ENCODE measurements at places on chromosomes 5 and 9.

DNA sequence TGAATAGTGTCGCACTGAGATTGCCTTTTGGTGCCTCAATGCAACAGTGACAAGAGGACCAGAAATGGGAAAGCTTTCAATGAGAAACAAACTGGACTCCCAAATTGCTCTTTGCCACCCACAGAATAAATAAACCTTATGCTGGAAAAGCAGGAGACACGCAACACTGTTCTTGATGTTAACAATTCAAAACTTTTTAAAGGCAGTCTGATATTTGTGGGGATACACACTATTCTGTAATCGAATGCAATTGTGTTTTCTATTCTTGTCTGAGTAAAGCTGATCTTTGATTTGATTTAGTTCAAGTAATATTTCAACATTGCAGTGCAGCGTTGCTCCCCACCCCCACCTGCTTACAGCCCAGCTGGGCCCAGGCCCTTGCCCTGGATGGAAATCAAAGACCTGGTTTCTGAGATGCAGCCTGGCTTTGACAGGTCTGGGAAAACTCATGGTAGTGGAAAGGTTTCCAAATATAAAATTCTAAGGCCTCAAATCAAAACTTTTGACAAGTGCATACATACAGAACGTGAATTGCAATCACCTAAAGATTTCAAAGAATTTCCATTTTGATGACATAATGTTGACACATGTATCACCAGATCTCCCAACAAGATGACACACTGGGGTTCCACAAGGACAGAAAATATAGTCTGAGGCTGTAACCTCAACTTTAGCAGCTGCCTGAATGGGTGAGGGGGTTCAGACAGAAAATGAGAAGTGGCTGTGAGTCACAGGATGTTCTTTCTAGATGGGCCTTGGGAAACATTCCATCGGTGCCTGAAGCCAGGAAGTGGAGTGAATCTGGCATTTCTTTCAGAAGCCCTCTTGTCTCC, 55.1 kb downstream of the ABCA1 start:
- DNase-seq = no peak

- no peak for DNase-seq
Observed at GRCh38 chr9:129032541-129033159, 3.8 kb upstream of the MIGA2 start.

DNA sequence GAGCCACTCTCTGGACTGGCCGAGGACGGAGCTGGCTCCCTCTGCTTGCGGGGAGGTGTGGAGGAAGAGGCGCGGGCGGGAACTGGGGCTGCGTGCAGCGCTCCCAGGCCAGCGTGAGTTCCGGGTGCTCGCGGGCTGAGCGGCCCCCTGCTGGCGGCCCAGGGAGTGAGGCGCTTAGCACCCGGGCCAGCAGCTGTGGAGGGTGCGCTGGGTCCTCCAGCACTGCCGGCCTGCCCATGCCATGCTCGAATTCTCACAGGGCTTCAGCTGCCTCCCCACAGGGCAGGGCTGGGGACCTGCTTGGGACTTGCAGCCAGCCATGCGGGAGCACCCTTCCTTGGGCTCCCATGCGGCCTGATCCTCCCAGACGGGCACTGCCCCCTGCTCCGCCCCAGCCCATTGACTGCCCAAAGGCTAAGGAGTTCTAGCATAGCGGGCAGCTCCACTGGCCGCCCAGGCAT, 416.9 kb downstream of the MRPS30 start:
- DNase-seq = no peak

- DNase-seq = no peak
Observed at GRCh38 chr9:112032743-112033142, 136.1 kb downstream of the UGCG start.

GRCh38 chr5:82072138-82072537, 100.3 kb downstream of the ATG10 start:
- no peak for DNase-seq

- no peak for DNase-seq
Observed at GRCh38 chr9:116928289-116928688, 241.2 kb downstream of the TRIM32 start.

- DNase-seq = no peak
Observed at GRCh38 chr5:108735790-108736189, 11.9 kb upstream of the FER start.

GRCh38 chr5:161697001-161697400, 11.5 kb downstream of the GABRA6 start:
- no peak for DNase-seq

- no peak for DNase-seq
Observed at GRCh38 chr5:132209131-132209530, 18.5 kb downstream of the P4HA2 start.

DNA sequence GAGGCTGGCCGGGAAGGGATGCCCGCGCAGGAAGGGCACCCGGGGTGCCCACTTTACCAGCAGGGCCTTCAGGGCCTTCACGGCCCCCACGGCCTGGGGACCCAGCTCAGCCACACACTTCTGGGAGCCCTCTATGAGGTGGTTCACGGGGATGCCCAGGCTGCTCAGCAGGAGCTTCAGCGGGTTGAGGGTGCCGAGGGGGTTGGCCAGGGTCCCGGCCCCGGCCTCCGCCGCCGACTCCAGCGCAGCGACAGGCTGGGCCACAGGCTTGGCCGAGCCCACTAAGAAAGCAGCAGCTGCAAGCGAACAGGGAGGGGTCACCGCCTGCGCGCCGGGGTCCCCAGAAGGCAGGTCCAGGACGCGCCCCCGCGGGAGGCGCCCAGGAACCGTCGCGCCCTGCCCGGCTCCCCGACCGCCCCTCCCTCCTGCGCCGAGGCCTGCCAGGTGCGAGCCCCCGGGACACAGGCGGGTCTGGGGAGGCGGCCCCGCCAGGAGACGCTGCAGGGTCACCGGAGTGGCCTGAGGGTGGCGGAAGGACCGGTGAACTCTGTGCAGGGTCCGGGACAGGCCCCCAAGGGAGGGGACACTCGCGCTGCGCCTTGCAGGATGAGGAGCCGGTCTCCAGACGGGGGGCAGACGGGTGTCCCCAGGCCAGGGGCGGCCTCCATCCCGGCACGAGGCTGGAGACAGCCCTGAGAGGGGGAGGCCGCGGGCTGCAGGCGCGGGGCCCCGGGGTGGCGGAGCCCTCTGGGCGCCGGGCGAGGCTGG, 572 bp downstream of the SCGB3A1 start:
- no peak for DNase-seq

- DNase-seq = peak; percentile 24
Observed at GRCh38 chr5:5585751-5586341, 163.4 kb downstream of the ICE1 start.

GRCh38 chr9:114008667-114009410, 69.3 kb downstream of the AMBP start:
- no peak for DNase-seq

Measured in DMS 273 treated with DMSO at 0.1 percent for 48 hours (cell line).